ENCODE measurements at places on chromosomes 4 and X.

- DNase-seq: no peak
These were observed 3.0 kb downstream of the ANK2 start for GRCh38 chr4:113052379-113052951.

DNA sequence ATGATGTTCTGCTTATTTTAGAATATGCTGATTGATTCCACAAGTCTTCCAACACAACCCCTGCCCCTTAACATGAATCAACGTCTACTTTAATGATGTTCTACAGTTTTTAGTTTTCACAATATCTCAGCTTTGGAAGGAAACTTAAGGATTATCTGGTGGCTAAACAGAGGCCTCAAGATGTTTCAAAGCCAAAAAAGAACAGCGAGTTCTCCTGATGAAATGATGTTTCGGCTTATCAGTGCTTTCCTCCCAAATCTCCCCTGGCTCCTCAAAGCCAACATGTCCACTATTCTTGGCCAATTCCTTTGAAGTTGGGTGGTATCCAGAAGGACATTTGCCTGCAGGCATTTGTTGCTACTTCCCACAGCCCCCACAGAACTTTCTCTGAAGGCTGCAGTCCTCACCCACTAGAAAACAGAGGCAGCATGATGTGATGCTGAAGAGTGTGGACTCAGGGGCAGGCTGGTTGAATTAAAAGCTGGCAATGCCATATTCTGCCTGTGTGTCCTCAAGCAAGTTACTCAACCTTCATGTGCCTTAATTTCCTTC lies 87.3 kb downstream of the ADGRG4 start:
- no peak for DNase-seq

- no peak for DNase-seq
These were observed 20.7 kb upstream of the CTSO start for GRCh38 chr4:155974476-155974749.

DNA sequence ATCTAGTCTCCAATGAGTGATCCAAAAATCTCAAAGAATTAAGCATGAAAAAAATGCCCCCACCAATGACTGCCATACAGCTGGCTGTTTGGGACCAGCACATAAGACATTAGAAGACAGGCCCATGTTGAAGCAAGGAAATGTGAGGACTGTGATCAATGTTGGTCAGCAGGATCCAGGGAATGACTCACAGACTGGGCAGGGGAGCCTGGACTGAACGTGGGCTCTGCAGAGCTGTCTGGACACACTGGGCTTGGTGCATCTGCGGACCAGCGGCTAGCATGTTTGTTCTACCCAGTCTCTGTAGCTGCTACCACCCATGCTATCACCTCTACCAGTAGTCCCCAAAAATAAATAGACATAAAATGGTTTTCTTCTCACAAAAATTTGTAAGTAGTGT lies 108.6 kb downstream of the PALLD start:
- no peak for DNase-seq

DNA sequence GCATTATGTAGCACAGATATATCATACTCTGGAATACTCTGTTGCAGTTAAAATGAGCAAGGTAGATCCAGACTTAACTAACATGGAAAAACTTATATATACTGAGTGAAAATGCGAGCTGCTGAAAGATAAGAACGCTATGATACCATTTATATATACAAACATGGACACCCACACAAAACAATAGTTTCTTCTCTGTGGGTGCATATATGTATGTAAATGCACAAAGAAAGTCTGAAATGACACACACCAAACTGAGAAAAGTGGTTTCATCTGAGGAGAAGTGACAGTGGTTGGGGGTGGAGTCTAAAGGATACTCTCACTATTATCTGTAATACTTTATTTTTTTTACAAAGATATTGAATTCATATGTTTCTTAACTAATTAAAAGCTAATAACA lies 12.2 kb upstream of the FGF2 start:
- no peak for DNase-seq

DNA sequence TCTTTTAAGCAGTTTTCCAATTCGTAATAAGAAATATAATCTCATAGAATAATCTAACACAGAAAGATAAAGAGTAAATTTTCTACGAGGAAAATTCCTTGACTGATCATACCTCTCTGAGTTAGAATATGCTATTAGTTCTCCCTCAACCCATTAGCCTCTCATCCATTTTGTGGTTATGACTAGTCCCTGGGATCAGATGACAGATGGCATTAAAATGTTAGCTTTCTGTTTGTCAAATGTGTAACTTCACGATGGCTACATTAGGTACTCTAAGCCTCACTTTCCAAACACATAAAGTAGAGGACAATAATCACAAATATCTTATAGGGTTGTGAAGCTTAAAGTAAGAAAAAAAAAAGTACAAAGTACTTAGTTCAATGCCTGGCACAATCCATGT lies 112.2 kb downstream of the ZAR1 start:
- no peak for DNase-seq

GRCh38 chrX:38539748-38540147 lies 21.6 kb upstream of the TSPAN7 start:
- no peak for DNase-seq

- DNase-seq: no peak
These were observed 243.6 kb upstream of the DKK2 start for GRCh38 chr4:107279733-107280132.

- no peak for DNase-seq
These were observed 44.7 kb upstream of the AFAP1 start for GRCh38 chr4:7984286-7984925.

GRCh38 chr4:134027931-134028330 lies 173.7 kb downstream of the PABPC4L start:
- no peak for DNase-seq

GRCh38 chr4:8907596-8908205 lies 36.1 kb upstream of the HMX1 start:
- DNase-seq: peak; percentile 29

GRCh38 chrX:262381-262909 lies 18.7 kb upstream of the PLCXD1 start:
- peak; percentile 44 for DNase-seq
